ENCODE measurements at places on chromosomes 16 and 17. TPM values are rescaled to one million over a fixed set of nuclear protein-coding genes. Genes with fewer than 3 reads are reported as not detected.

GRCh38 chr17:19614900-19615299 lies 33.7 kb upstream of the ALDH3A2 start:
- no peak for DNase-seq

DNA sequence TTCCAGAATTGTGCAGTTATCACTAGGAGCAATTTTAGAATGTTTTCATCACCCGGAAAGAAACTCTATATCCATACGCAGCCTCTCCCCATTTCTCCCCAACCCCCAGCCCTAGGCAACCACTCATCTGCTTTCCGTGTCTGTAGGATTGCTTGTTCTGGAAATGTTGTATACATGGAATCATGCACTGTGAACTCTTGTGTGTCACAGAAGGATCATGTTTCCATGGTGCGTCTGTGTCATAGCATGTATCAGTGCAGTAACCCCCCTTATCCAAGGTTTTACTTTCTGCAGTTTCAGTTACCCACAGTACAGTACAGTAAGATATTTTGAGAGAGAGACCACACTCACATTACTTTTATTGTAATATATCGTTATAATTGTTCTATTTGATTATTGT lies 299.4 kb downstream of the CPPED1 start:
- no peak for DNase-seq

DNA sequence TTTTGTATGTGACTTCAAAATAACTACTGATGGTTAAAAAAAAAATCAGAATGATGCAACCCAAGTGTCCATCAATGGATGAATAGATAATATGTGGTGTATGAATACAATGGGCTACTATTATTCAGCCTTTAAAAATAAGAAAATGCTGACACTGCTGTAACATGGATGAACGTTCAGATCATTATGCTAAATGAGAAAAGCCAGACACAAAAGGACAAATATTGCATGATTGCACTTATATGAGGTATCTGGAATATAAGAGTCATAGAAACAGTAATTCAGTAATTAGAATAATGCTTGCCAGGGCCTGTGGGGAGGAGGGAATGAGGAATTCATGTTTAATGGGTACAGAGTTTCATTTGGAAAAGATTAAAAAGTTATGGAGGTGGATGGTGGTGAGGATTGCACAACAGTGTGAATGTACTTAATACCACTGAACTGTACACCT lies 25.4 kb downstream of the TENT4B start:
- DNase-seq = no peak

DNA sequence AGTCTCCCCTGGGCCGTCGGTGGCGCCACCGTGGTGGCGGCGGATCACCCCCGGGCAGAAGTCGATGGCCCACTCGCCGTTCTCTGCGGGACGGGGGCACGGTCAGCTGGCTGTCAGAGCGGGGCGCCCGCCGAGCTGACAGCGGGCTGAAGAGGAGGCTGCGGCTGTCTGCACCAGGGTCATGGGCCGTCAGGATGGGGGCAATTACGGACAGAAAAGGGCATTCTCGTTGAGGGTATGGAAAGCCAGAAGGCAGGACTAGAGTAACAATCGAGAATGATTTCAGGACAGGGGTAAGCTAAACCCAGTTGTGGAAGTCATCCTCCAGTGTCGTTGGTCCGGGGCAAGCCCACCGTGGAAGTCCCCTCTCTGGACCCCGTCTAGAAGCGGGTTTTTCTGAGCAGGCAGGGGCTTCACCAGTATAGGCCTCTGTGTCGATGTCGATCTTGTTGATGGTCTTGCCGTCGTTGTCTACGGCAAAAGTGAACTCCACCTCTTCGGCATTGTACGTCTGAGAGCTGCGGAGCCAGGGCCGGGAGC lies 1.7 kb downstream of the CHRNE start:
- DNase-seq = no peak

DNA sequence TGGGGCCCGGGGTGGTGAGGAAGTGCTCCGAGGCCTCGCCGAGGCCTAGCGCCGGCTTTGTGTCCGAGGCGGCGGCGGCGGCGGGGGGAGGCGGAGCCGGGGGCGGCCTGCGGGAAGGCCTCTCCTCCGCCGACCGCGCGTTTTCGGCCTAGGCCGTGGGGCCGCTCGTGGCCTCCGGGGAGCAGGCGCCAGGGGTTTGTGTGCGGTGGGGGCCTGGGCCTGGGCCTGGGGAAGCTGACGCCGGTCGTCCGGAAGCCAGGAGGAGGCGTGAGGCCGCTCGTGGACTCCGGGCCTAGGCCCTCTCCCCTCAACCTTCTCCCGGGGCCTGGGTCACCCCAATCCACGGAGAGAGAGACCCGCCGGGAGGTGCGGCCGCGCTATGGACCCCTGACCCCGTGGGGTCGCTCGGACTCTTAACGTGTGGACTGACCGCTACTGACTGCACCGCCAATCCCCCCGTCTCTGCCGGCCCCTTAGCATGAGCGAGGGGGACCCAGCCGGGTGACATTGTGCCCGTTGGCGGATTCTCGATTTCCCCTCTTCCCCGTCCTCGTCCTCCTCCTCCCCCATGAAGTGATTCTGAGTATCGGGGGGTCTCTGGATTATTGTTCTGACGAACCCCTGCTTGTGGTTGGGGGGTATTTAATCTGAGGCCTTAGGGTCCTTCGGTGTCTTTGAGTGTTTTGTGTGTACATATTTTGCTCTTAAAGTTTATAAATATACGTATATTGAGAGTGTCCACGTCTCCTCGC lies 660 bp downstream of the RBBP6 start:
- DNase-seq = peak; percentile 51

DNA sequence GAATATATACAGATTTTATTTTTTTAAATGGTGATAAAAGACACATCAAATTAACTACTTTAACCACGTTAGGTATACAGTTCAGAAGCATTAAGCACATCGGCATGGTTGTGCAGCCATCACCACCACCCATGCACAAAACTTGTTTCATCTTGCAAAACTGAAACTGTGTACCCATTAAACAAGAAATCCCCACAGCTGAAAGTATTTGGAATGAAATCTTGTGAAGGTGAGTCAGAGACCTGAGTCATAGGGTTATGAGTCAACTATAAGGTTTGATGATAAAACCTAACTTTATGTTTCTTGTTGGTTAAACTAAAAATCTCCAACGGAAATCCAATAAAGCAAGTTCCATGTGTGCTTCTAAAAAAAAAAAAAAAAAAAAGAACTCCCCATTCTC lies 561.6 kb upstream of the PSMD7 start:
- peak; percentile 86 for DNase-seq

DNA sequence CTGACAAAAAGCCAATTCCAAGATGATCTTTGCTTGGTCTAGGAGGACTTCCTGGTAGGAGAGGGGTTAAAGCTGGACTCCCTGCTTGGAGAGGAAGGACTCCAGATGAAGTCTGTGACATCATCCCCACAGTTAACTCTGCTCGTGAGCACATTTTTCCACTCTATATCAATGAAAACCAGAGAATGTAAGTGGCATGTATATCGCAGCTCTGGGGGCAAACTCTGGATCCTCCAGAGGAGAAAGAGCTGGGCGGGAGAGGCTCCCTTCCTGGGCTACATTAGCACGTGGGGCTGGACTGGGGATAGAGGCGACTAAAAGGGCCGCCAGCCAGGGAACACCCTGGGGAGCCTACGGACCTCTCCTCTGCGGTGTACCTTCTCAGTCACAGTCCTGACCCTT lies 34.1 kb downstream of the HIC1 start:
- no peak for DNase-seq

DNA sequence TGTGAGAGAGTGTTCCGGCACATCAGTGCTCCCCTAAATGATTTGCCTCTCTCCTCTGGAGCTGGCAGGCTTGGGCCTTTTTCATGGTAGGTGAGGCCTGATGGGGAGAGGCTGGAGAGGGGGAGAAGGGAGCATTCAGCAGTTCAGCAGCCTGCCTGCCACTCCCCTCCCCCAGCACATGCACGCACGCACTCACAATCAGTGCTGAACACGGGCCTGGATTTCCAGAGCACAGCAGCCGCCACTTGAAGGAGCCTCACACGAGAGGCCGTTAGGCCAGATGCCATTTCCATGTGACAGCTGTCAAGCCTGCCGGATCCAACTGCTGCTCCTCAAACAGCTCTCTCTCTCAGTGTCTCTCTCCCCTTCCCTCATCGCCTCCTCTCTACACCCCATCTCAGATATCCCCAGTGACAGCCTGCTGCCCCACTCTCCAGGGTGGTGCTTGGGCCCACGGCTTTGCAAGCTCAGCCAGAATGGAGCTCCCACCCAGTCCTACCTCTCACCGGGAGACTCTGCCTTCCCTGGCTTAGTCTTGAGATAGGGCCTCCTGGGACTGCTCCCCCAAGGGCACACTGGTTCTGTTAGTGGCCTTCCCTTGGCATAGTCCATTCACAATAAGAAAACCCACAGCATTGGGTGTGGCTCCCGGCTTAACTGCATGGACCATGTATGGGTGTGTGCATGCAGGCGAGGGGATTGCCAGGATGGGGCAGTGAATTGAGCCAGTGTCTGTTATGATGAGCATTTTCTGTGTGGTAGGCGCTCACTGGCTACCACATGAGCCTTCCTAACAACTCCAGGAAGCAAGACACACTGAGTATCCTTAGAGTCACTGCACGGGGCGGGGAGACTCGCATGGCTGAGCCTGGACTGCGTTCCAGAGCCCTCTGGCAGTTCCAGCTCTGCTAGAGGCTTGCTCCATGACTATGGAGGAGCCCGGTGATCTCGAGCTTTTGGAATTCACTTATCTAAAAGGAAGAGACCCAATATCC lies 226.2 kb downstream of the CCDC182 start:
- DNase-seq = peak; percentile 77

DNA sequence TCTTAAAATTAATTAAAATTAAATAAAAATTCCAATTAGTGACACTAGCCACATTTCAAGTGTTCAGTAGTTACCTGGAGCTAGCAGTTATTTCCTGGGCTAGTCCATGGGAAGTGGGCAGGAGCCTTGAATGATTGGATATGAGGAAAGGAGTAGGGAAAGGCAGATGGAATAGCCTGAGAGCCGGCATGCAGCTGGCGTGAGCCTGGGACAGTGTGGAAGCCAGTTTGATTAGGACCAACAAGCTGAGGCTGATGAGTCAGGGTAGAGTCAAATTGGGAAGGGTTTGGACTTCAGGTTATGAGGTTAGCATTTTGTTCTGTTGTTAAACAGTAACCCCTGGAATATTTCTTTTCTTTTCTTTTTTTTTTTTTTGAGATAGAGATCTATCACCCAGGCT lies 15.3 kb upstream of the GNA13 start:
- DNase-seq = peak; percentile 83

DNA sequence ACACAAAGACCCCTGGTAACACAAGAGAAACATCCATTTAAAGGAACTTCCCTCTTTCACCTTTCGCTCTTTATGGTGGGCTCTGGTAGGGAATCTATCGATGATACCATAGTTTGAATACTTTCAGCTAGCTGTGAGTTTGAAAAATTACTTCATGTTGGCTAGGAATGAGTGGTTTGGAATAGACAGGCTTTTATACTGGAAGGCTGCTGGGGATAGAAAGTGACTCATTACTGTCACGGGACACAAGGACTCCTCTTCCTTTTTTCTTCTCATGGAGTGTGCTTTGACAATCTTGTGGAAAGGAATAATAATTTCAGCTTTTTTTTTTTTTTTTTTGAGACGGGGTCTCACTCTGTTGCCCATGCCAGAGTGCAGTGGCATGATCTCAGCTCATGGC lies 76.9 kb downstream of the CYB561 start:
- peak; percentile 56 for DNase-seq

- DNase-seq = no peak
Observed at GRCh38 chr16:55955845-55956244, 80.7 kb upstream of the CES5A start.

DNA sequence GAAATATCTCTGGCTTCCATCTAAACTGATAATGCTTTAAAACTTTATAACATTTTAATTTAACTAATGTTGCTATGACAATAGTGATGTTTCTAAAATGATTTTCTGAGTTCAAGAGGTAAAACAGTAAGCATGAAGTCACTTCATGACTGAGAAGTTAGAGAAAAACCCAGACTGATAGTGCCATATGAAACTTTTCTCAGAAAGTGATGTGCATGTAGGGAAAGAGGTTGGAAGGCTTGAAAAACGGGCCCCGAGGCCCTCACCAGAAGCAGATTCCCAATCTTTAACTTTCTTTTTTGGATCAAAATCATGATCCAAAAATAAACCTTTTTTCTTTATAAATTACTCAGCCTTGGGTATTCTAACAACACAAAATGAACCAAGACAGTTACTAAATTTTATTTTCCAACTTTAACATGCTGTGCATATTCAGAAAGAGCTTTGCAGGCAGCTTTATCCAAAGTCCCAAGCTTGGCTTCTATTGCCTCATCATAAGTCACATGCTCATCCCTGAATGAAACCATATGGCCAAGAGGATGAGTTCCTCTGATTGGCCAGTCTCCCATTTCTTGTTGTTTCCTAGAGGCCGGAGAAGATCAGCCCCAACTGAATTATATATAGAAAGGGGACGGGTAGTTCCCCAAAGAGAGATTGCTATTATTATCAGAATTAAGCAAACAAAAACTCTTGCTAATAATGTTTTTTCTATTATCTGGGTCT lies 357.6 kb upstream of the SALL1 start:
- DNase-seq = no peak

DNA sequence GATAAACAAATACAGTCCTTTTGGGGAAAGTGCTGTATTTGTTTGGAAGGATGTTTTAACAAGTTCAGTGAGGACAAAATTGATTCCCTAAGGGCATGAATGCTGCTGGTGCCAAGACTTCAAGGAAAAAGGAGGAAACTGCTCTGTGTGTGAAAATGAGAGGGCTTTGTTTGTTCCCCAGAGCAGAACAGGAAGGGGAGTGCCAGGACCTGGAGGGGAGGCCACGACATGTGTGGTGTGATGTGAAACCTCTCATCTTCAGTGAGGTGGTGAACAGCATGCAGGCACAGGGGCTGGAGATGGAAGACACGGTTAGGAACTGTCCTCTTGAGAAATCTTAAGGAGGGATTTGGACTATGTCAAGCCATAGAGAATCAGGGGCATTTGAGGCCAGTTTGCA lies 46.6 kb upstream of the GRIN2A start:
- peak; percentile 74 for DNase-seq

- DNase-seq = no peak
Observed at GRCh38 chr17:76775021-76775600, 37.2 kb downstream of the MFSD11 start.

GRCh38 chr17:75505152-75505409 lies 10.3 kb downstream of the CASKIN2 start:
- peak; percentile 22 for DNase-seq

DNA sequence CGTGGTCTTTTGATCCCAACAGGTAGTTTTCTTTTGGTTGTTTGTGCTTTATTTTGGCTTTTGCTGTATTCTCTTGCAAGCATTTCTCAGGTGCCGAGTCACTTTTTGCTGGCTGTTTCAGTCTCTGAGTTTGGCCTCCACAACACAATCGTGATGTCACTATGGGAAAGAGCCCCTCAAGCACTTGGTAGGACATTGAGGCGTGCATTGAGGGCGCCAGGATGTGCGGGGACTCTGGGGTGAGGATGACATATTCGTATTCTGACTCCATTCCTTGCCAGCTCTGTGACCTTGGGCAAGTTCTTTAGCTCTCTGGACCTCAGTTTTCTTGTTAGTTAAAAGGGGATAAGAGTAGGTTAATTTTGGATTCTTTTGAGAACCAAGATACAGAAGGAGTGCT lies 13.0 kb downstream of the KSR1 start:
- DNase-seq = no peak

CDH11 gene
- total RNA-seq = 139 TPM

CRISPLD2 gene
- total RNA-seq = 22.7 TPM

LGALS9B gene
- not detected for total RNA-seq

FZD2 gene
- 41.3 TPM for total RNA-seq

CARHSP1 gene
- total RNA-seq = 199 TPM

KCNJ12 gene
- total RNA-seq = 0.17 TPM

CAPNS2 gene
- total RNA-seq = 0.39 TPM

MT2A gene
- 521 TPM for total RNA-seq

ABI3 gene
- total RNA-seq = 0.12 TPM

TPSG1 gene
- total RNA-seq = not detected

CDRT15 gene
- total RNA-seq = not detected
